ENCODE measurements at places on chromosomes 6 and 20.

DNA sequence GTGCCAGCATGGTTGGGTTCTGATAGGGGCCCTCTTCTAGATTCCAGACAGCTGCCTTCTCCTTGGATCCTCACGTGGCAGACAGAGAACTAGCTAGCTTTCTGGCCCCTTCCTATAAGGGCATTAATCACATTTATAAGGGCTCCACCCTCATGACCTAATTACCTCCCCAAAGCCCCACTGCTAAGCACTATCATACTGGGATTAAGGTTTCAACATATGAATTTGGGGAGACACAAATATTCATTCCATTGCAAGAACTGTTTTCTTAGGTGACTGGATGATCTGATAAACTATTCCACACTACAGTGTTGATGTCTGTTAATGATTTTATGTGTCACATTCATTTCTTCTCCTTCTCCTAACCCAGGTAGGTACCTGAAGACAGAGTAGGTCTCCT lies 135.8 kb upstream of the COL21A1 start:
- DNase-seq, result no peak

GRCh38 chr6:15441981-15442380 lies 196.1 kb downstream of the JARID2 start:
- DNase-seq, result no peak

DNA sequence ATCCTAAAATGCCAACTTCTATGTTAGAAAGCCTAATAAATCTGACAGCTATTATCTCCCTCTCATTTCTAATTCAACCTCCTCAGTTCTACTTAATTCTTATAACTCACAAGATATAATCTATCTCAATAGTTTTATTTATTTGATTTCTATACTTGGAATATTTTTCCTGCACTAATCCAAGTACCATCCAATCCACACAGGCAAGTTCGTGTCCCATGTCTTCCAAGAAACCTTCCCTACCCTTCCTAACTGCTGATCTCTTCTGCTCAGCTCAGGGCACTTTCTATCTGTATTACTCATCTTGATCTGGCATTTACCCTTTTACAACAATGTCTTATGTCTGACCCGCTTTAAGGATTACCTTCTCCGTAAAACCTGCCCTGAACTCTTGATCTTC lies 18.2 kb downstream of the NCOA5 start:
- no peak for DNase-seq

DNA sequence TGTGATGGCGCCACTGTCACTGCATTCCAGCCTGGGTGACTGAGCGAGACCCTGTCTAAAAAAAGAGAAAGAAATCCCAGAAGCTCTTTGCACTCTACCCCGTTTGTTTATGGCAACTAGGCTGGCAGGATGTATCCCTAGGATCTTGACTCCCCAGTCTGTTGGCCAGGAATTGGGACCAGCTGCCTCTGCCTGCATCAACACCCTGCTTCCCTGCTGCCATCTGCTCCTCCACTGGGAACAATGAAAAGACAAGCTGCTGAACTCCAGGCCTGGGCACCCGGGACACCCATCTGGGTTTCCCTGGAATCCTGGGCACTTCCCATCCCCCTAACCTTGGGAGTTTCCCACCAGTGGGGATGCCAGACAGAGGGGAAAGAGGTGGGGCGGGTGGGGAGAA lies 64.9 kb downstream of the CPNE5 start:
- no peak for DNase-seq

GRCh38 chr6:49913636-49914375 lies 47.5 kb upstream of the CRISP1 start:
- DNase-seq, result no peak

GRCh38 chr20:60057123-60057865 lies 99.1 kb downstream of the CDH26 start:
- DNase-seq, result peak; percentile 65
